Right forelimb (tissue), 1 donor: ENCODE measurements at places on chromosomes 3 and 15.

DNA sequence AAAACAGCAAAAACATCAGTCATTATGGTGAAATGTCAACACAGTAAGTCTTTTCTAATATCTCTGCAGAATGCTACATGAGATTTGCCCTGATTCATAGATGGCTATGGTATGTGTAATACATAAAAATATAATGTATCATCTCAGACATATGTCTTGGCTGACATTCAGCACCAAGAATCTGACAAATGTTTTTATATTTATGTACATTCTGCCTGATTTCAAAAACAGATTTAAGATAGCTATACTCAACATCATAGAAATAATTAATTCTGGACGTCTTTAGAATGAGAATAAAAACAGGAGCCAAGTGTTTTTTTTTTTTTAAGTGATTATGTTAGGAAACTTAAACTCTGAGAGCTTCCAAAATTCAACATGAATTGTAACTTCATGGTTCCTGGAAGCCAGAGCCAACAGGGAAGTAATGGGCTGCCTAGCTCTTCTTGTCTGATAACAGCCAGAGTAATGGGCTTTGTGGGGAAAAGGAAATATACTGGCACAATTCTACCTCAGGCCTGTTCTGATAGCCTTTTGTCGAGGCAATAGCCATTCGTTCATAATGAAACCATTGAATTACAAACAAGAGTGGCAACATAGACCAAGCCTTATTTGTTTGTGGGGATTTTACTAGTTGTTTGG is 184.4 kb downstream of the VGLL4 start:
- DNase-seq: no peak

GRCh38 chr3:63047068-63047467 is 171.9 kb upstream of the CADPS start:
- DNase-seq: no peak

- DNase-seq: no peak
These were observed 12.8 kb downstream of the CPB1 start for GRCh38 chr3:148840451-148840850.

DNA sequence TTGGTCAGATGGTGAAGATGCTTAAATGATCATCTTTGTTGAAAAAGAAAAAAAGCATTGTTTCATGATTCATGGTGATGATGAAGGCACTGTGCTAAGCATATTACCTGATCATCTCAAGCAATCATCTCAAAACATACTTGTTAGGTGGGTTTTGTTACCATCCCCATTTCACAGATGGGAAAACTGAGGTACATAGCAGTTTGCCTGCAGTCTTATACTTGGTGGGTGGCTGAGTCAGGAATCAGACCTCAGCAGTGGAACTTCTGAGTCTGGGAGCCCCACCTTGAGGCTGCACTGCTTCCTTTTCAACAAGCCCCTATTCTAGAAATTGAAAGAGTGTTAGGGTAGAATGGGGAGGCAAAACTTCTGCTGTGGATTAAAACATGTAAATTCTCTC is 341.1 kb downstream of the THSD4 start:
- no peak for DNase-seq

GRCh38 chr3:24661175-24661584 is 166.5 kb upstream of the THRB start:
- no peak for DNase-seq

DNA sequence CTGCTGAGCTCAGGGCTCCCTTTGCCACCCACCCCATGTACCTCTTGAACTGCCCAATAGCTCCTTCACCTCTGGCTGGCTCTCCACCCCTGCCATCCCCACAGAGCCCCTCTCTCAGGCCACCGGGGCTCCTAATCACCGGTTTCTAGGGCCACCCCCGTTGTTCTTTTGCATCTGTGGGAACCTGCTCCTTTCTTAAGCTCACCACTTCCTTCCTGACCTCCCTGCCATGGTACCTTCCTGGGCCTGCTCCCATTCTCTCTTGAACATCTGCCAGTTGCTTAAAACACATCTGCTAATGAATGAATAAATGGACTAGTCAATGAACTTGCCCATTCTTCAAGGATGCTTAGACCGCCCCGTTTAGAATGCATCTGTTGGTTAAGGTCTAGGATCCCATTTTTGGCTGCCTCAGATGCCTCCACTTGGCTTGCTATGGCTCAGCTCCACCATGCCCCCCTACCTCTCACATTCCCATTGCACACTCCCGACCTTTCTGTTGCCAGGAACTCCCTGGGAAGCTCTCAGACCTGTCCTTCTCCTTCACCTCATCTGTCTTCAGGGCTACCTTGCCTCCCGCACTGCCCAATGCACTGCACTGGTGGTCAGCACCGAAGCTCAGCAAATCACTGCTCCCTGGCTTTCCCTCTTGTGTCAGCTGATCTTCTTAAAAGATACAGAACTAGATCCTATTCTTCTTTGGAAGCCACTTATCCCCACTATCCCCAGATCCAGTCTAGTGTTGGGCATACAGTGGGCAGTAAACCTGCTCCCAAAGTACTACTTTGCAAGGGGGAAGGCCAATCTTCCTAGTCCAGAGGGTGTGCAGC is 9.1 kb downstream of the AMOTL2 start:
- DNase-seq: peak; percentile 34

DNA sequence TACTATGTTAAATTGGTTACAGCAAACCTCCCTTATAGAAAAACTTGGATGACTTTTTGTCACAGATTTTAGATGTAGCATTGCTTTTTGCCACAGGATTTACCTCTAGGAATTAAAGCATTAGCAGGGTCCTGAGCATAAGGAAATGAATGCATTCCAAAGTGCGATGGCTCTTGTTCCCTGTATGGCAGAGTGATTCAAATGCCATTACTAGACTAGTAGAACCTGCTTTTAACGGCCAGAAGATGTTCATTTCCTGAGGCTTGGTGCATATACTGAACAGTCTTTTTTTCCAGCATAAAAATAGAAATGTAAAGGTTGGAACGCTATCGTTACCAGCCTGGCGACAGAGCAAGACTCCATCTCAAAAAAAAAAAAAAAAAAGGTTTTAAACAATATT is 59.4 kb downstream of the WNT5A start:
- no peak for DNase-seq

- no peak for DNase-seq
These were observed 305.8 kb upstream of the THBS1 start for GRCh38 chr15:39275066-39275465.

DNA sequence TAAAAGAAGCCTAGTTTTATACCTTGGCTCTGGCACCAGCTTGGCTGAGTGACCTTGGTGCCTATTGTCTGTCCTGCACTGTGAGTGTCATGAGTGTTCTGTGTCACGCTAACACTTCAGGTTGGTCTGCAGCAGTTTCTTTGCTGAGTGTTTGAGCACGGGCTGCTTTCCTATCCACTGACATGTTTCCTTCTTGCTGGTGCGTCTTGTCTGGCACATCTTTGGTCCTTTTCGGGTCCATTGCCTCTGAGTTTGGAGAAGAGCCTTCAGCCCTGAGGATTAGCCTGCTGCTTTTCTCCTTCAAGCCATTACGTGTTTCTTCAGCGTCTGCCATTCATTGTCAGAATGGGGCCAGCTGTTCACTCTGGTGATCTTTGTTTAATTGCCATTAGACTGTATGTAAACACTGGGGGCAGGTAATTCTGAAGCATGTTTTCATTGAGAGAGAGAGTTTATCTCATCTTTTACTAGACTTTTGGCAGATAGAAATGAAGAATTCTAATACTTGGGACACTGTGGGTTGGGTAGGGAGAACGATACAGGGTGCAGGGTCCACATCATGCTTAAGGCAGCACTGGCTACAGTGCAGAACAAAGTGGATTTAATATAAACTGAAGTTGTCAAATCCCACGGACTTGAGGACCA is 55.5 kb downstream of the LRRC28 start:
- no peak for DNase-seq

GRCh38 chr3:127031413-127031810 is 48.5 kb downstream of the PLXNA1 start:
- DNase-seq: no peak

GRCh38 chr3:168273917-168274316 is 178.2 kb upstream of the GOLIM4 start:
- DNase-seq: no peak

DNA sequence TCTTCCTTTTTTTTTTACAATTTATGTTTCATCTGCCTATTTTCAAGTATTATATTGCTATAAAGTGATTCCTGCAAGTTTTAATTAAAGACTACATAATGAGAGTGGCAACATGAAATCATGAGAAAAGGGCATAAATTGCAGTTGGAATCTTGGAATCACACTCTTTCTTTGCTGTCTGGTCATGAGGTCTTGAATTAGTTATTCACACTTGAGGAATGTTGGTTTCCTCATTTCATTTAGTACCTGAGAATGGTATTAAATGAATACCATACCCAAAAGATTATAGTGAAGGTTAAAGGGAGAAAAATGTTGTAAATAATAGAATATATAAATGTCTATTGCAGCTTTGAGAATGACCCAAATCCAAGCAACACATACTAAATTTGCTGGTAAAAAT is 25.8 kb upstream of the CNTN3 start:
- DNase-seq: no peak

GRCh38 chr15:22811640-22812039 is 25.2 kb downstream of the NIPA1 start:
- DNase-seq: no peak

GRCh38 chr15:60101416-60101815 is 97.3 kb downstream of the FOXB1 start:
- no peak for DNase-seq

DNA sequence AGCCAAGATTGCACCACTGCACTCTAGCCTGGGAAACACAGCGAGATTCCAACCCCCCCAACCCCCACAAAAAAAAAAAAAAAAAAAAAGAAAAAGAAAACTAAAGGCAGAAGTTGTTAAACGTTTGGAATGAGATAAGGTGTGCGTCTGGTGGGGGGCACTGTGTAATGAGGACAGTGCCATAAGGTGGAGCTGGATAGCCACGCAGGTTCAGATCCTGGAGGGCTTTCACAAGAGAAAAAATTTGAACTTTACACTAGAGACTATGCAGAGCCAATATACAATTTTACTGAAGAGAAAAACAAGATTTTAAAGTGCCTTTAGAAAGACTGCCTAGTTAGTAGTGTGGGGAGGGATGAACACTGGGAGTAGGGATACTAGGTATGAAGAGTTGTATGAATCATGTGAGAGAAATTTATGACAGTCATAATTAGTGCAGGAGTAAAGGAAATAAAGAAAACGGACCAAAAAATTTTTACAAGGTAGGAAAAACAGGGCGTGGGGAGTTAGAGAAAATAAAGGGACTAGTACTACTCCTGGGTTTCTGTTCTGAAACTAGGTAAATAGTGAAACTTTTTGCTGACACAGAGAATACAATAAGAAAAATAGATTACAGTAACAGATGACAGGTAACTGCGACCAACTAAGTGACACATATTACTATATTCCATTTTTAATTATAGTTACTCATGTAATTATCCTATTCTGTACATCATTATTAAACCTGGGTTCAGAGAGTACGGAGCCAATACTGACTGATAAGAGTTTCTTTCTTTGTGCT is 108.1 kb downstream of the PEAK1 start:
- no peak for DNase-seq

GRCh38 chr3:155409336-155409735 is 115.9 kb upstream of the STRIT1 start:
- no peak for DNase-seq

- DNase-seq: no peak
These were observed 2.6 kb downstream of the ILDR1 start for GRCh38 chr3:122019493-122019892.

- no peak for DNase-seq
These were observed 19.2 kb upstream of the TOP2B start for GRCh38 chr3:25683882-25684281.
